Tracheal epithelial cell (primary cell): ENCODE measurements at places on chromosomes 7 and 10. TPM values are rescaled to one million over a fixed set of nuclear protein-coding genes. Genes with fewer than 3 reads are reported as not detected.

Gene PLXDC2
- total RNA-seq = 3.4 and 5.5 TPM in 2 replicates

Gene TUBAL3
- 0.72 TPM in 1 of 2 replicates, not detected in the other for total RNA-seq

Gene CRYGN
- not detected in 2 replicates for total RNA-seq

Gene ABCB1
- total RNA-seq = 0.64 and 13.3 TPM in 2 replicates

Gene NEUROG3
- not detected in 2 replicates for total RNA-seq

Gene SFRP4
- under 0.01 TPM in 1 of 2 replicates, not detected in the other for total RNA-seq

Gene CCL26
- total RNA-seq = not detected in 2 replicates

Gene ZNF107
- 2.1 and 2.2 TPM in 2 replicates for total RNA-seq

Gene OIT3
- under 0.01 TPM in 1 of 2 replicates, not detected in the other for total RNA-seq

Gene PGAM2
- total RNA-seq = 1.3 TPM in 1 of 2 replicates, not detected in the other

Gene PKD2L1
- not detected in 2 replicates for total RNA-seq

Gene CYP2E1
- total RNA-seq = 2.1 and 2.7 TPM in 2 replicates

Gene NUDT13
- 0.72 and 1.3 TPM in 2 replicates for total RNA-seq

Gene MRPS17
- total RNA-seq = 20.0 and 33.0 TPM in 2 replicates

Gene ARPC1A
- total RNA-seq = 271 and 291 TPM in 2 replicates

Gene HILPDA
- total RNA-seq = 44.1 and 121 TPM in 2 replicates

Gene CDHR3
- 0.48 and 3.2 TPM in 2 replicates for total RNA-seq

Gene PHYHIPL
- total RNA-seq = under 0.01 TPM in 1 of 2 replicates, not detected in the other

Gene NEUROD6
- total RNA-seq = not detected in 2 replicates

Gene CD36
- 9.2 and 14.7 TPM in 2 replicates for total RNA-seq

Gene SPDYE11
- not detected in 2 replicates for total RNA-seq
